ENCODE measurements at places on chromosomes 16 and 17. TPM values are rescaled to one million over a fixed set of nuclear protein-coding genes. Genes with fewer than 3 reads are reported as not detected.

AIPL1 gene
- polyA plus RNA-seq: not detected

CLEC19A gene
- polyA plus RNA-seq: not detected

RPL19 gene
- polyA plus RNA-seq: 2,522 TPM

SOX9 gene
- 16.1 TPM for polyA plus RNA-seq

DNA sequence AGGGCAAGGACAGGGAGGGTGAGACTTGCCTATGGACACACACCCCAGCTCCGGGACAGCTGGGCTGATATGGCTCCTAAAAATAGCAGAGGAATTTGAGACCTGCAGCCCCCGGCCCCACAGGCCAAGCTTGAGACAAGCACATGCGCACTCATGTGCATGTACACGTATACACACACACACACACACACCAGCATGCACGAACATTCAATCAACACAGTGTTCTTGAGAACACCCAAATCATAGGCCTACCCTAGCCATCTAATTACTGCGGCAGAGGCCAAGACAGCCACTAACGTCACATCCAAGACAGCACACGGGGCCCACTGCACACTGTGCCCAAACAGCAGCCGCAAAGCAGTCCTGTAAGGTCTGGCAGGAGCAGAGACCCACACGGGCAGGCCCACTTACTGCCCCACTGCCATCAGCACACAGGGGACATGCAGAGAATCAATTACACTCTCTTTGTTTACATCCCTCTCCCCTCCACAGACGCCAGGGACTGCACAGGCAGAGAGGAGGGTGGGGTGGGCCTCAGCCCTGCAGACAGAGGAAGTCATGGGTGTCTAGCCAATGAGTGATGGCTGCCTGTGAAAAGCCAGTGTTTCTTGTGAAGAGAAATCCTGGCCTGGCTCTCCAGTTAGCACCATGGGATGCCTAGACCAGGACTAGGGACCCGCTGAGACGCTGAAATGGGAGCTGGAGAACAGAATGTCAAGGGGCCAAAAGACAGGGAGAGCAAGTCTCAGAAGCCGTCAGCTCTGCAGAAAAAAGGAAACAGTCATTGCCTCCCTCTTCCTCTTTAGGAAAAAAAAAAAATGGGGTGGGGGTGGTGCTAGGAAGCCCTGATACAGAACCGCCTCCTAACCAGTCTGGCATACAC lies 39.3 kb downstream of the MYO18A start:
- DNase-seq: no peak

GRCh38 chr16:71474864-71475263 lies 12.8 kb upstream of the ZNF23 start:
- no peak for DNase-seq

- DNase-seq: no peak
These were observed 10.6 kb downstream of the MIEN1 start for GRCh38 chr17:39719563-39720355.

- DNase-seq: no peak
These were observed 18.9 kb upstream of the HYDIN start for GRCh38 chr16:71249399-71249798.

GRCh38 chr16:53045341-53046220 lies 7.1 kb downstream of the CHD9NB start:
- DNase-seq: no peak

DNA sequence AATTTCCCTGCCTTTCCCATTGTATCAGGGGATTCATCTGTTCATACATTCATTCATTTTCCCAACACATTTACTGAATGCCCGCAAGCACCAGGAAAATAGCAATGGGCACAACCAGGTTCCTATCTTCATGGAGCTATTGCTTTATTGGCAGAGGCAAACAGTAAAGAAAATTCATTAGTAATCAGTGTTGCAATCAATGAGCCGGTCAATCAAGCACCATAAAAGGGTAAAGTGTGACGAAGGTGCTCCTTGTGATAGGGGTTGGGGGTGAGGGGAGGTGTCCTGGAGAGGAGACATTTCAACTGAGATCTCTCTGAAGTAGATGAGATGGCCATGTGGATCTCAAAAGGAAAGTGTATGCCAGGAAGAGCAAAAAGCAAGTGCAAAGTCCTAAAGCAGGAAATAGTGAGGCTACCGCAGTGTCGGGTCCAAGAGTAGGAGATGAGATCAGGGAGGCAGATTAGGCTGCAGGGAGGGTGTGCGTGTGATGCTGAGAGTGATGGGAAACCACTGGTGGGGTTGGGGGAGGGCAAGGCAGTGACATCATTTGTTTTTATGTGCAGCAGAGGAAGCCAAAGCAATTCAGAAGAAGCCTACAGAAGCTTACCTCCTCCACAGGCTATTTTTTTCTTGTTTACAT lies 28.4 kb downstream of the CDH13 start:
- DNase-seq: no peak

- no peak for DNase-seq
These were observed 546.1 kb downstream of the MAF start for GRCh38 chr16:79054211-79054984.

DNA sequence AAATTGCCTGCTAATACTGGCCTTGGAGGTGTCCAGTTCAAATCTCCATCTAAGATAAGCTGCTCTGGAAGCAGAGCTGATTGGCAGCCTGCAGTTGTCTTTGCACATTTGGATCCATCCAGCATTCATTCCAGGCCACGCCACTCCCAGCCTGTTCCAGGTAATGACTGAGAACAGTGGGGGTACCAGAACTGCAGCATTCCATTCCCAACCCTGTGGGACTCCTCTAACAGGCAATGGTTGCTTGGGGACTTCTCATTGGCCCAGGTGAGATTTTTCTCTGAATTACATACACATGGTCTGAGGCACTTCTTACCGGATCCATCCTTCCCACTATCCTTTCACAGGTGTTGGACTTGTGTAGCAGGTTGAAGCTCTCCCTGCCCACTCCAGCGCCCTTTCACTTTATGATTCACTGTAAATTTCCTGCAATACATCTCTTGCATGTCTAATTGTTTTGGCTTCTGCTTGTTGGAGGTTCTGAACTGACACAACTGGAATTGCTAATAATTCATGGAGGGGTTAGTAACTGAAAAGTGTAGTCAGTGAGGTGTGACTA lies 206.1 kb upstream of the ZFHX3 start:
- no peak for DNase-seq

DNA sequence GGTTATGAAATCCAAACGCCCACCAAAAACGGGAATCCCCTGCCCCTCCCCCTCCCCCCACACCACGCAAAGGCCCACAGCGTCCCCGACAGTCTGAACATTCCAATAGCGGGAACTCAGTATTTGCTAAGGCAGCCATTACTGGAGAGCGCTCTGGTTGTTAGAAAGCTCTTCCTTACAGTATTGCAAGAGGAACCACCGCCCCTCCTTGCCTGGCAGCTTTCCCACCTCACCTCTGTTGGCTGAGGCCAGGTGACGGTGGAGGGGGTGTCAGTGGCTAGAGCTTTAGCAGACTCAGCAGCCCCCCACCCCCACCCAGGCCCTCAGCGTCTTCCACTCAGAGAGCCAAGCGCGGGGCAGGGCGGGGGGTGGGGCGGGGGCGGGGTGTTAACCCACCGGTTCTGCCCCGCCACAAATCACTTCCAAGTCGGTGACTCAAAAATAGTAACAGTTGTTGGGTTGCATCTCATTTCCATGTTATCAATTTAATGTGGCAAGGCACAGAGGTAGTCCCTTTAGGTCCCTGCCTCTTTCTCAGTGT lies 2.2 kb upstream of the PLEKHH3 start:
- peak; percentile 66 for DNase-seq

Data from HepG2 (cell line).